NCI-H82 (cell line): ENCODE measurements at places on chromosomes 4 and X.

DNA sequence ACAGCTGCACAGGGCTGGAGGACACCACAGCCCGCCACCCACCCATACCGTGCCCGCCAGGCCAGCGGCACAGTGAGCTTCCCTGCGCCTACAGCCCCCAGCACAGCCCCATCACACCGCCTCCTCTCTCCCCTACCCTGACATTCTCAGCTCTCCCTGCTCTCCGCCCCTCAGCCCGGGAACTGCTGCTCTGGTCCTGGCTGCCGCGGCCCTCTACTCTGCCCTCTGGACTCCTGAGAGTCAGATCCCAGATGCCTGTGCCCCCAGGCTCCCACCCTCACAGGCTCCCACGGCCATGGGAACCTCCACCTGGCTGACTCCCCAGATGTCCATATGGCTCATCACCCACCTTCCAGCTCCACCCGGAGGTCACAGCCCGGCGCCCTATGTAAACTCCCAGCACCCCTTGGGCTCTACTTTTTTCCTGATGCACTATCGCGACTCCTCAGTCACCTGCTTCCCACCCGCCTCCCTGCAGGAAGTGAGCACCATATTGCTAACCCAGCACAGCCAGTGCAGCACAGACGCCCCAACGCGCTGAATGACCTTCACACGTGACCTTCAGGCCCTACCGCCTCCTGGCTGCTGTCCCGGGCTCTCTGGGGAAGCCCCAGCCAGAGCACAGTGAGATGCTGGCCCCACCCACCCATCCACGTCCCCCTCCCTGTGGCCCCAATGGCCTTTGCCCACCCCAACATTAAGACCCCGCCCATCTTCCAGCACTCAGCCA, 23.0 kb downstream of the FAM53A start:
- no peak for DNase-seq

DNA sequence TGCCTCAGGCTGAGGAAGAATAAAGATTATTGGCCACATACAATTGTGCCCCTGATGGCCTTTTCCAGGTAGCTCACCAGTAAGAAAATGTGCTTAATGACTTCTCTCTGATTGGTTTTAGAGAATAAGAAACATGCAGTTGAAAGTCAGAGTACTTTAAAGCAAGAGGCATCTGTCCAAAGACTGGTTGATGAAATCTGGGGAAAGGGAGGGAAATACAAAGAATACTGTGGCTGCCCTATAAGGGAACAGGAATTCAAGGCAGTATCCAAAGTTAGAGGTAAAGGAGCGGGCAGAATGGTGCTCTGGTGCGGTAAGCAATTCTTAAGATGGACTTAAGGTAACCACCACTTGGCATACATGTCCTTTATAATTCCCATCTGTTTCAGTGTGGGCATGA, 11.4 kb downstream of the PBDC1 start:
- no peak for DNase-seq

- DNase-seq: no peak
These were observed 423.5 kb upstream of the NDST3 start for GRCh38 chr4:117610706-117611308.

DNA sequence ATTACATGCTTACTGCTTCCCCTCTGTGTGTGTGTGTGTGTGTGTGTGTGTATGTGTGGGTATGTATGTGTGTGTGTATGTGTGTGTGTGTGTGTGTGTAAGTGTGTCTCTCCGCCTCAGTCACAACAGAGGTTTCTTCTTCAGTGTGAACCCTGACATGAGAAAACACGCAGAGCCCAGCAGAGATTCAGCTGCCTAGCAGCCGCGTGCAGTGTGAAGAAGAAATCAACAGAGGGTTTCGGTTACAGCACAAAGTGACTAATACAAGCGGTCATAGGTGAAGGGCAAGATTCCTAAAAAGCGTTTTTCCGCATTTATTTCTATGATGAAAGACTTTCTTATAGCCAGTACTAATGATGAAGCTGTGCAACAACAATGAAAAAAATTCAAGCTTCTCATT, 55.3 kb upstream of the ZFP42 start:
- DNase-seq: no peak

GRCh38 chr4:74474345-74475090, 29.6 kb downstream of the AREG start:
- DNase-seq: no peak

DNA sequence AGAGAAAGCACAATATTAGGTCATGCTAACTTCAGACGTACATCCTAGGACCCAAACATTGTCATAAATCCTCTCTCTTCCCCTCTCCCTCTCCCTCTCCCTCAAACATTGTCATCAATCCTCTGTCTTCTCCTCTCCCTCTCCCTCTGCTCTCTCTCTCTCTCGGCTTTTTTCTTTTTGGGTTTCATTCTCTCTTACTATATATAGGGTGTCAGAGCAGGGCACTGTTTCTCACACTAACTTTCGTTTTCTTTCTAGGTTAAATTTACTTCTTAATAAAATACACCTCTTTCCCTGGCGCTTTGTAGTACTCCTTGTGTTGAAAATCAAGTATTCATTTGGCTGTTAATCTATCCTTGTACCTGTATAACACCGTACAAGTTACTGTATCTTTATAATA, 37.0 kb upstream of the HERC5 start:
- DNase-seq: no peak

- no peak for DNase-seq
These were observed 103.6 kb downstream of the ENOX2 start for GRCh38 chrX:130799393-130799792.

DNA sequence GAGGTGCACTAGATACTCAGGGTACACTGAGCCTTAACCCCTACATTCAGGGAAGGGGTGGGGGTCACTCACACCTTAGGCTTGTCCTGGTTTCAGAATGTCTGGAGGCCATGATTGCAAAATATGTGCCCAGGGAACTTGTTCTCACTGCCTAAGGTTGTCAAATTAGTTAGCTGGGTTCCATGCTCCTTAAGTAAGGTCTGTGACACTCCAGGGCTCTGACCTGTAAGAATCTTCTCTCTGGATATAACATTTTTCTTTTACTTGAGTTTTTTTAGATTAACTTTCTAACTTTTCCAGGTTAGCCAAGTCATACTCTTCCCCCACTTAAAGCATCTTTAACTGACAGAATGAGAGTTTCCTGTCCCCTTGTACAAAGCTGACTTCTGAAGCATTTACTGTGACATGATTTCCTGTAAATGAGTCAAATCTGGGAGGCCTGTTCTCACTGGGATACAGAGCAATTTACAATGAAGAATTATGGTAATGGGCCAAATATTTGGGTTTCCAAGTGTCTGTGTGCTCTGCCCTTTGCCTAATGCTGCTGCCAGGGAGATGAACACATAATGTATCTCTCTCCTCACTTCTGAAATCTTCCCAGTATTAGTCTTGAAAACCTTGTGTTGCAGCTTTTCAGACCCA, 101.7 kb downstream of the GATB start:
- DNase-seq: no peak
